ENCODE measurements at places on chromosomes 5 and 9.

- DNase-seq = no peak
These were observed 16.1 kb downstream of the SLC22A4 start for GRCh38 chr5:132310141-132310834.

- peak; percentile 88 for DNase-seq
These were observed 106.1 kb downstream of the THBS4 start for GRCh38 chr5:80141147-80141671.

GRCh38 chr5:93674138-93674537 lies 67.3 kb downstream of the POU5F2 start:
- DNase-seq = no peak

DNA sequence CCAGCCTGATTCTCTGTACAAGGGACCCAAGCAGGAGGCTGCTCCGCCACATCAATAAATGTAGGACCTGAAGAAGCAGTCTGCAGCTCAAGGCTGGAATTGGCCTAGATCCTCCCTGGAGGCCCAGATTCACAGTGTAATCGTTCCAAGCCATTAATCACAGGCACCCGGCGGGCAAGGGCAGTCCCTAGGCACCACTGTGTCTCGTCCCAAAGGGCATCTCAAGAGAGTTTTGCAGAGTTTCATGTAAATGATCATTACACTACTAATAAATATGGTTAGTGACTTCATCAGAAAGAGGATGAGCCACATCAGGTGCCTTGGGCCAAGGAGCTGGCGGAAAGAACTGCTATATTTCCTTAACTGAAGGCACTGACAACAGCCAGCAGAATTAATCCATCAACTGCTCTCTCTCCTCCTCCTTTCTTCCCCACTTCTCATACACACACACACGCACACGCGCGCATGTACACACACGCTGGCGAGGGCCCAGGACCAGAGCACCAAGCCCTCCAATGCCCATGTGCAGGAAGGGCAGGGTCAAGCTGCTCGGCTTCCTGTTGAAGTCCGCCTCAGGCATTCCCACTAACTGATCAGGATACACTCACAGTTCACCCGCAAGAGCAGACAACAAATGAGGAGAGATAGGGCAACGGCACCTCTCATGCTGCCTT lies 33.9 kb downstream of the GNAQ start:
- DNase-seq = no peak

DNA sequence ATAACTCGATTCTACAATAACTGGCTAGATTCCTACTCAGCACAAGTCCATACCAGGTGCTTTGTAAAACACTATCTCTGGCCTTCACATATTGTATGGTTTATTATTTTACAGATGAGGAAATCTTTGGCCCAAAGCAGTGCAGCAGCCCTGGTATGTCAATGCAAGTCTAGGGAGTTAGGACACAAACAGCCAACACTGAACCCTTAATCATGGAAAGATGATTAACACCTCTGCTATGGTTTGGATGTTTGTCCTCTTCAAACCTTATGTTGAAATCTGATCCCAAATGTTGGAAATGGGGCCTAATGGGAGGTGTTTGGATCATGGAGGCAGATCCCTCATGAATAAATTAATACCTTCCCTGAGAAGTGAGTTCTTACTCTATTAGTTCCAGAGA lies 76.6 kb downstream of the MAPKAP1 start:
- no peak for DNase-seq

GRCh38 chr5:132483661-132484390 lies 6.7 kb downstream of the IRF1 start:
- DNase-seq = no peak

DNA sequence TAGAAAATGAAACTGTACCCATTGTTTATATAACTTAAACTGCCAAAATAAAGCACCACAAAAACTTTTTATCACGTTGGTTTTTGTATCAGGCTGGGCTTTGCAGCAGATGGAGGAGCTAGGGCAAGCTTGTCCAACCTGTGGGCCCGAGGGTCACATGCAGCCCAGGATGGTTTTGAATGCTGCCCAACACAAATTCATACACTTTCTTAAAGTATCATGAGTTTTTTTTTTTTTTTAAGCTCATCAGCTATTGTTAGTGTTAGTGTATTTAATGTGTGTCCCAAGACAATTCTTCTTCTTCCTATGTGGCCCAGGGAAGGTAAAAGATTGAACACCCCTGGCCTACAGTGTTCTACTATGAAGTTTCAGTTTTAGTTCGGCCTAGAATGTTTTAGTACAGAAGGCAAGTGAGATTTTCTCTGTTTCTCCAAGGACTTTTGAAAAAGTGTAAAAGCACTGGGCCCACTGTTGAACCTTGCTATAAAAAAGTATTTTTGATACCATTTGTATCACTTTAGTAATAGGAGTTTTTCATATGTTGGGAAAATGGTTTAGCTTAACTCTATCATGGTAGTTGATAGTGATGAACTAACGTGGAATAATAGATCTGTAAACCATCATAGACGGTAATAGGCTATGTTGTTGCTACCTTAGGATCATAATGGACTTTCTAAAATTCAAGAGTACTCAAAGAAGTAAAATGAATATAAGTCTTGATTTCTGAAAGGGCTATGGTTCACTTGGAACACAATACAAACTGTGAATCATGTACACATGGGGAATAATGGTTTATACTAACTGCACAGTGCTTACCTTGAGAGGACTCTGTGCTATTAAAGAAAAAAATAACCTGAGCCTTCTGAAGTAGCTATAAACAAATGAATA lies 2.9 kb downstream of the CDKN2A start:
- DNase-seq = no peak

GRCh38 chr5:79157305-79157704 lies 45.7 kb downstream of the BHMT start:
- no peak for DNase-seq

GRCh38 chr5:172753101-172753500 lies 17.9 kb downstream of the DUSP1 start:
- DNase-seq = no peak

All from HL-60 (cell line).